Stimulated activated CD4-positive, alpha-beta T cell treated with anti-CD3 and anti-CD28 coated beads, Interleukin-1b, Interleukin-23, amount 100 ng/mL, for 24 hours (primary cell): ENCODE measurements at places on chromosomes 6 and 20.

- no peak for DNase-seq
Observed at GRCh38 chr6:19463925-19464324, 373.2 kb upstream of the ID4 start.

GRCh38 chr6:78844899-78845298 is 22.5 kb upstream of the IRAK1BP1 start:
- no peak for DNase-seq

- no peak for DNase-seq
Observed at GRCh38 chr20:37624963-37625362, 68.9 kb upstream of the CTNNBL1 start.

DNA sequence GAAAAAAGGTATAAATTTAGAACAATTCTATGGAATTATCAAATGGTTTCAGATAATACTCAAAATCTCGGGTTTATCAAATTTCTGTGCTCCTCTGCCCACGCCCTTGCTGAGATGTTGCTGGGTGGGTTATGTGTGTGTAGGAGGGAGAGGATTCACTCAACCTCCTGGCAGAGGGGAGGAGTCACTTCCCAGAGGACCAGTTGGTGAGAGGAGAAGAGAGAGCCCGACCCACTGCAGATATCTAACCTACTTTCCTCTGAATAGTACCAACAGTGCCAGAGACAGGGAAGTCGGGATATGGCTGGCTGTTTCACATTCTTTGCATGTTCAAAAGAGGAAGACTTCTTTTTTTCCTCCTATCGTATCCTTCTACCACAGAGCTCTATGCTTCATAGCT is 187.1 kb upstream of the MAN1A1 start:
- DNase-seq, result no peak

DNA sequence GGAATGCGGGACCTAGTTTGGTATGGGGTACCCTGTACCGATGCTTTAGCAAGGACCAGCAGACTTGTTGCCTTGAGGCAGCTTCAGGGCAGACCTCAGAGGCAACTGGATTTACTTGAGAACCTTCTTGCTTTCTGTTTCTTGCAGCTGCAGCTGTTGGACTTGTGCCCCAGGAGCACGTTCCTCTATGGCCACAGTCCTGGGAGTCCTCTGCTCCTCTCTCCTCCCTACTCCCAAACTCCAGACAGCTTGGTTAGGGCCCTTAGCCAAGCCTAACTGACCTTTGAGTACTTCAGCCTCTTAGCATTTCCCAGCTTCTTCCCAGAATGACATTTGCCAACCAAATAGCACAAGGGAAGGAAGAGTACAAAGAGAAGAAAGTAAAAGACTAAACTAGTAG is 34.7 kb downstream of the GHRH start:
- DNase-seq, result no peak

DNA sequence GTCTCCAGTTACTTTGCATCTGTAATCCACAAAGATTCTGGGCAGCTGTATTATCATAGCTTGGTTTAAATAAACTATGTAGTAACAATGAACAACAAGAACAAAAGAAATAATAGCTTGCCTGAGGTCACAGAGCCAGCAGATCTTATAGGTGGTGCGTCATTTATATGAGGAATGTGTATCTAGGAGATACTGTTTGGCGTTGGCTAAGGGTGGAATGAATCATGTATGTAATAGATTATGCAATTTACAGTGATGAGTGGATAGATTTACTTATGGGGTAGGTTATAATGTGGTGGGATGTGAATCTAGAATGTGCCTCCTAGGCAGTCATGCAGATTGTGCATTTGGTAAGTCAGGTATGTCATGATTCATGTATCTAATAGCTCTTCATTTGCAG is 42.8 kb downstream of the HNF4A start:
- DNase-seq, result no peak

GRCh38 chr6:13445005-13445743 is 42.2 kb downstream of the GFOD1 start:
- no peak for DNase-seq

DNA sequence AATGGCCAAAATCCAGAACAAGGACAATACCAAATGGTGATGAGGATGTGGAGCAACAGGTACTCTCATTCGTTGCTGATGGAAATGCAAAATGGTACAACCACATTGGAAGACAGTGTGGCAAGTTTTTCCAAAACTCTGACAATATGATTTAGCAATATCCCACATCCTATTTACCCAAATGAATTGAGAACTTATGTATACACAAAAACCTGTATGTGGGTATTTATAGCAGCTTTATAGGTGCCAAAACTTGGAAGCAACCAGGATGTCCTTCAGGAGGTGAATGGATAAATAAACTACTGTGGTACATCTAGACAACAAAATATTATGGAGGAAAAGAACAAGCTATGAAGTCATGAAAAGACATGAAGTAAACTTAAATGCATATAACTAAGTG is 156.5 kb downstream of the TFAP2A start:
- DNase-seq, result no peak

- DNase-seq, result no peak
Observed at GRCh38 chr6:136640132-136640915, 90.1 kb upstream of the MAP7 start.

DNA sequence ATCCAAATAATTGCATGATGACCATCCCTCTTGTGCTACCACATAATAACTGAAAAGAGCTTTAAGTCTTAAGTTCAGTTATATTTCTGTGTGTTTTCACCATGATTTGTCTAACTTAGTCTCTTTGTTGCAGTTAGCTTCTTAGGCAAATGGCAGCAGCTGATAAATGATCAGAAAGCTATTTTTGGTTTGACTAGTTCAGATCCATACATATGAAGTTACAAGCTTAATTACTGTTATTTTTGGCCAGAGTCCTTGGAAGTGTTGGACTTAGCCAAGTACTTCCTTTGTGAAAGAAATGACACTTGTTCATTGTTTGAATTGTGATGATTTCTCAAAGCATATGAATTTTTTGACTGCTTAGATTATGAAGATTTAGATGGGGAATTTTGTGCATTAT is 54.2 kb downstream of the HIVEP1 start:
- no peak for DNase-seq

DNA sequence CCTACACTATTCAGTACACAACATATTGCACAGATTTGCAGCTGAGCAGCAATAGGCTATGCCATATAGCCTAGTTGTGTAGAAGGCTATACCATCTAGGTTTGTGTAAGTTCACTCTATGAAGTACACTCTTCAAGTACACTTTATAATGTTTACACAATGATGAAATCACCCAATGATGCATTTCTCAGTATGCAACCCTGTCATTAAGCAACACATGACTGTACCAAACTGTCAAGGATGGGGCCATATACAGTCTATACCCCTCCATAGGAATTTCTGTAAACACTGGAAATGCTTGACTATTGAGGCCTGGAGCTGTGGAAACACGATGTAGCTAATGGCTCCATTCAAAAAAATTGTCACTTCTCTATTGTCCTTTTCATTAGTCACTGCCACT is 535.4 kb downstream of the EPM2A start:
- DNase-seq, result no peak

DNA sequence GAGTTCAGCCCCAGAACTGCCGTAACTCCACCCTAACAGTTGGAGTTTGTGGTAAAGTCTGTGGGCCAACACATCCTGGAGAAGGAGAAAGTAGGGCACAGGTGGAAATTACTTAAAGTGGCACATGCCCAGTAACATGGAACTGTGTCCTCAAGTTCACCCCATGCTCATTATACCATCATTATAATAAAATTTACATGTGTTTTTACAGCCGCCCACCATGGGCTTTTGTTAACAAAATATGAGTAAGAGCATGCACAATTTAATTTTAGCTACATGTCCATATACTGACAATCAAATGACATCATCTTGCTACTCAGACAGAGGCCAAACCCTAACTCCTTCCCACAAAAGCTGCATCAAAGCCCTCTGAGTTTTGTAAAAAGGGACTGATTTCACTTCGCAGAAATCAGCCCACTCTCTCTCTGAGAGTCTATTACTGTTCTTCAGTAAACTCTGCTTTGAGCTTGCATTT is 17.3 kb upstream of the ELOVL4 start:
- DNase-seq, result no peak

- DNase-seq, result no peak
Observed at GRCh38 chr20:40887105-40887504, 141.5 kb upstream of the TOP1 start.

- no peak for DNase-seq
Observed at GRCh38 chr6:21181866-21182265, 411.7 kb upstream of the SOX4 start.

GRCh38 chr6:47680051-47680450 is 18.3 kb upstream of the ADGRF4 start:
- DNase-seq, result no peak

DNA sequence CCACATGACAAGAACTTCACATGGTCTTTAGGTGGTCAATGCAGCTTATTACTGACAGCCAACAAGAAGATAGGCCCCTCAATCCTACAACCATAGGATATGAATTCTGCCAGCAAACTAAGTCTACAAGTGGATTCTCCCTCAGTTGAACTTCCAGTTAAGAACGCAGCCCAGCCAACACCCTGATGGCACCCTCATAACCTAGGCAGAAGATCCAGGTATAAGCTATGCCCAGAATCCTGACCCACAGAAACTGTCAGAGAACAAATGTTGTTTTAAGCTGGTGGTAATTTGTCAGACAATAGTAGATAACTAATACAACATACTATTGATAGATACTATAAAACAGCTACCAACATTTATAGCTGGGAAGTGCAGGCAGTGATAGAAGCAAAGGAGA is 38.8 kb downstream of the ATG5 start:
- DNase-seq, result no peak
